GM04504 (cell line): ENCODE measurements at places on chromosomes 2 and 18.
A peak's percentile ranks its signal among the peaks of the same experiment; 100 is the strongest.

- peak; percentile 51 for DNase-seq
Measured at GRCh38 chr18:59996370-59996966, 96.7 kb downstream of the PMAIP1 start.

DNA sequence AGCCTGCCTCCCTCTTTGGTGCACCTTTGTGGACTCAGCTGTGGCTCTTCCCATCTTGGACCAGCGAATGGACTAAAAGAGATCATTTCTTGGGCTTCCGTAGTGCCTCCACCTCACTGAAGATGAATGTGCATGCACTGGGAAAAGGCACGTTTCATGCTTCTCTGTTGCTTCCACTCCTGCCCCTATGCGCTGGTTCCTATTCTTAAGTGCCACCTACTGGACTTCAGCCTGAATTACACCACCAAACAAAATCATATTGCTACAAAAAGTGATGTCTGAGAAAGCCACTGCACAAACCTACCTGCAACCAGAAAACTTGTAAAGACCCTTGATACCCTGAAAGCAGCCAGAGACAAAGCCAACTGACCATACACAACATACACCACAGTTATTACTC lies 695.6 kb downstream of the TSN start:
- DNase-seq, result peak; percentile 2

GRCh38 chr2:176516051-176516602 lies 246.9 kb downstream of the MTX2 start:
- no peak for DNase-seq

DNA sequence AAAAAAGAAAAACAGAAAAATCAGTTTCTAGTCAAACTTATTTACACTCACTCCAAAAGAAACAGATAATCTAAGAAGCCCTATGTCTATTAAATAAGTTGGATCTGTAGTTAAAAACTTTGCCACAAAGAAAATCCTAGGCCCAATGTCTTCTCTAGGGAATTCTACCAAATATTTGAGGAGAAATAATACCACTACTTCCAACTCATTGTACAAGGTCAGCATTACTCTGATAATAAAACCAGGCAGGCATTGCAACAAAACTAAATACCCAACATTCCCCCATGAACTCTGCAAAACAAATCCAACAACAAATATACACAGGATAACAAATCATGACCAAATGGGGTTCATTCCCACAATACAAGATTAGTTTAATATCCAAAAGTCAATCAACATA lies 73.8 kb upstream of the ST8SIA5 start:
- DNase-seq, result no peak

DNA sequence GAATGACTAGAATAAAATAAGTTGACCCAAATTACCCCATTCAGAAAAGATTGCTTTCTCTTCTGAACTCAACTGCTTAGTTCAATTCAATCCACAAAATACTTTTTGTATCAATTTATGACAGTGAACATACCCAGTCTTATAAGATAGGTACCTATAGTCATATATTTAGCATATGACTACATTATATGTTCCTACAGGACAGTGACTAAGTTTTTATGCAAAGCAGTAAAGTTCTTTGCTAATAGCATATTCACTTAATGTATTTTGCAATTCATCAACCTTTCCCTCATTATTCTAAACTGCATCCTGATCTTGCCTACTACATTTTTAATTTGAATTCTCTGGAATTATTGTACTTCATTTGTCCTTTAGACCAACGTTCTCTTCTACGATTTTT lies 30.3 kb upstream of the C2orf15 start:
- DNase-seq, result no peak

GRCh38 chr18:901761-902160 lies 2.9 kb upstream of the ADCYAP1 start:
- no peak for DNase-seq

DNA sequence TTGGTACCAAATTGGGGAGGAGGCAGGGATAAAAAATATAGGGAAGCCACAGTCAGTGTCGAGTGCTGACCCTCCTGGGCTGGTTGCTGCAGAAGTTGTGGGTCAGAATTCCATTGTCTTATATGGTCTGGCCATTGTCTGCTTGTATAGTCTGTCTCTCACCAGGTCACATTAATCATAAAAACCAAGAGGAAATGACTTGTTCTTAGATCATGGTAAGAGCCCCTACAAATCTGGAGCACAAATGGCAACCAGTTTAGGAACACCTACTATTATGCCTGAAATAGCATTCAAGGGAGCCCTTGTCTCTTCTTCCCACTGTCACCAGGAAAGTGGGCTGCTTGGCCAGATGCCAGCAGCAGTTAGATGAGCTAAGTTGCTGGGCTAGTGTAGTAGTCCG lies 119.7 kb upstream of the RMP24 start:
- no peak for DNase-seq

- no peak for DNase-seq
Measured at GRCh38 chr2:143954186-143954585, 565.7 kb downstream of the ZEB2 start.

DNA sequence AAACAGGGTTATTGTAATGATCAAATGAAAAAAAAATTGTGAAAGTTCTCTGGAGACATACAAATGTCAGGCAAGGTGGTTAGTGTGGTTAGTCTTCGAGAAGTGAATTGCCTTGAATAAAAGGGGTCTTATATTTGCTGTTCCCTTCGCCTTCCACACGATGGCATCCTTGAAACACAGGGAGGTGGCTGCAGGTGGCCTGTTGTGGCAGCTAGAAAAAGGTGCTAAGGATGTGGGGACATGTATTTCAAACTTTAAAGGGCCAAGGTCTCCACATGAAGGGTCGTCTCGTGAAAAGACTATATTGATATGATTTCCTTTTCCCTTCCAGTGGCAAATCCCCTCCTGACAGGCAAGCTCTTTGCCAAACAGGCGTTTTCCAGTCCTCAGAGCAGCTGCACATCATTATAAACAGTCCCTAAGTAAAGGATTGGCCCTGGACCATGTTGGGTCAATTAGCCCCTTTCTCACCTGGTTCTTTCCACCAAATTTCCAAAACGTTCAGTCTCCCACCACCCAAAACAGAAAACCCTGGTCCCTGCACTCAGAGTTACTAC lies 68.5 kb downstream of the COPS8 start:
- DNase-seq, result peak; percentile 52

GRCh38 chr18:25019931-25020330 lies 332.0 kb downstream of the ZNF521 start:
- no peak for DNase-seq

DNA sequence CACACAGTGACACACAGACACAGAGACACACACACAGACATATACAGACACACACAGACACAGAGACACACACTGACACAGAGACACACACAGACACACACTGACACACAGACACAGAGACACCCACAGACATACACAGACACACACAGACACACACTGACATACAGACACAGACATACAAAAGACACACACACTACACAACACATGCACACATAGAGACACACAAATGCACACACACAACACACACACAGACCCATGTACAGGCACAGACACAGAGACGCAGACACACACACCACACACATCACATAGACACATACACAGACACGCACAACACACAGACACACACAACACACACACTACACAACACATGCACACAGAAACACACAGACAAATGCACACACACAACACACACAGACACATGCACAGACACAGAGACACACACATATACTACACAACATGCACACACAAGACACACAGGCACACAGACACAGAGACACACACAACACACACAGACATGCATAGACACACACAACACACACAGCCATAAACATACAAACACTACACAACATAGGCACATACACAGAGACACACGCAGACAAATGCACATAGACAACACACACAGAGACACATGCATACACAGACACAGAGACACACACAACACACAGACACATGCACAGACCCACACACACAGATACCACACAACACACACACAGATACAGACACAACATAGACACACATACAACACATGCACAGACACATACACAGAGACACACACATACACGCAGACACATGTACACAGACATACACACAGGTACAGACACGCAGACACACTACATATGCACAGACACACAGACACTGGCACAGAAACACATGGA lies 120.5 kb downstream of the BCL2 start:
- DNase-seq, result no peak

GRCh38 chr18:5546660-5547059 lies 2.9 kb upstream of the EPB41L3 start:
- DNase-seq, result no peak

DNA sequence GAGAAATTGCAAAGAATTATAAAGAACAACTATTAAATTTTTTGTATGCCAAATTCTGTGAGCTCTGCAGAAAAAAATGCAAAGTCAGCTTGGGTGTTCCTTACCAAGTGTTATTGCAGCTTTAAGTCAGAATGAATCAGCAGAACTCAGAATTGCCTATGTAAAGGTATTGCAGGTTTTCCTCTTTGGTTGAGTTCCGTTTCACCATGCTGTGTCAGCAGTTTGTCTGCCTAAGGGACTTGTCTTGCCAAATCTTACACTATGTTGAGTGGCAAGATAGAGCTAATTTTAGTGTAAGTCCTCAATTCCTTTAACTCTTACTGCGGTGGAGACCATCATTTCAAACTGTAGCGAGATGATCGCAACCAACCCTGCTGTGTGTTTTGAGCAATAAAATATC lies 38.8 kb downstream of the ADAM23 start:
- DNase-seq, result no peak

DNA sequence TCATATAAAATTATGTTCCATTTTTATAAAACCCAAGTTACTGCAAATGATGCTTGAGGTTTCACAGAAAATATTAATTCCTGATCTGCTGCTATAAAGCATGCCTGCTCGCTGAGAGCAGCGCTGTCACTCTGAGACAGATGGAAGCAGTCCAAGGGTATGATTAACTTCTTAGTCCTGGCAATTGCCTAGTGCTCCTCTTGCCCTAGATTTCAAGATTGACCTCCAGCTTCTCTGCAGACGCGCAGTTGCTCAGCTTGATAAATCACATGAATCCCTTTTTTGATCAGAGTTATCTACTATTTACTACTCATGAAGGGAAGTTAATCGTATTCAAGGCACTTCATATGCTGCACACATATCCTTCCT lies 154.6 kb upstream of the REV1 start:
- no peak for DNase-seq

- no peak for DNase-seq
Measured at GRCh38 chr2:239266779-239267287, 134.0 kb downstream of the HDAC4 start.

DNA sequence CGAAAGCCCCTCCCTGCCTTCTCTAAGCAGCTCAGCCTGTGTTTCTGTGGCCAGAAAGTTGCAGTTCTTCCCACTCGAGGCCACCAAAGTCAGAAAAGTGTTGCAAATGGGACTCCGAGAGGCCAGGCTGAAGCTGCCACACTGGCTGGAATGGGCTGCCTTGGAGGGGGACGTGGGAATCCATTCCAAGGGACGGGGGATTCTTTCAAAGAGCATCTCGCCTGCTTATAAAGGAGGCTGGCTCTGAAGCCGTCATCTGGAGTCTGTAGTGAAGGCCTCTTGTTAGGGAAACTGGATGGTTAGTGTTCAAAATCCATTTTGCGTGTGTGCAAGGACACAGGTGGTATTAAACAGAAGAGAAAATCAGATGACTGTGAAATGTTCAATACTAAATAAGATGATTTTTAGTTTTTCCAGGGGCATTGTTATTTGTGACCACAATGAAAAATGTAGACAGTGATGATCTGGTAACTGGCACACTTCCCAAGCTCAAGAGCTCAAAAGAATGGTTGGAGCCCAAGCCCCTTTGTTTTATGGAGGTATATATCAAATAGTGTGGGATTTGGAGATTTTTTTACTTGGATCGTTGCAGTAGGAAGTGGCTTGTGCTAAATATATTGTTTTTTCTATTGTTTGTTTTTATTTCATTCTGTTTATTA lies 782 bp downstream of the FAM228B start:
- no peak for DNase-seq

- DNase-seq, result peak; percentile 18
Measured at GRCh38 chr18:72762515-72763122, 105.2 kb downstream of the NETO1 start.

- DNase-seq, result no peak
Measured at GRCh38 chr2:187986390-187987105, 305.1 kb upstream of the GULP1 start.

DNA sequence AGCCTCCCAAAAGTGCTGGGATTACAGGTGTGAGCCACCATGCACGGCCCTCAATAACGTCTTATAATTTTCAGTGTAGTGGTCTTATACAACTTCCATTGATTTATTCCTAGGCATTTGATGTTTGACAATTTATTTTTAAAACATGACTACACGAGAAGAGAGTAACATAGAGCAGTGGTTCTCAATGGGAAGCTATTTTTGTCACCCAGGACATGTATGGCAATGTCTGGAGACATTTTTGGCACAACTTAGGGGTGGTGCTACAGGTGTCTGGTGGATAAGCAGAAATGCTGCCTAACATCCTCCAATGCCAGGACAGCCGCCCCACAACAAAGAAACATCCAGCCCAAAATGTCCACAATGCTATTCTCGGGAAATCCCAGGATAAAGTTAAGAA lies 12.7 kb upstream of the ANXA4 start:
- DNase-seq, result no peak

DNA sequence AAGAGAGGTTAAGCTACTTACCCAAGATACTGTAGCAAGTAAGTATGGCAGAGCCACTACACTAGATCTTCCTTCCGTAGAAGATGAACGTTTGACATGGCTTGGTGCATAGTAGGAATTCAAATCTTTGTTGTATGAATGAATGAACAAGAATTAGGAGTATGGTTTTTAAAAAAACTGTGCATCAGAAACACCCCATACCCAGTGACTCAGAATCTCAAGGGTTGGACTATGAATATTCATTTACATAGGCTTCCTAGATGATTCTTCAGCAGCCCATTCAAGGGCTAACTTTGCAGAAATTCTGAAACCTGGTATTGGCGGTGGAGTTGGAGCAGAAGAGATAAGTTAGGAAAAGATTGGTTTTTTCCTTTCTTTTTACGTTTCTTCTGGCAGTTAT lies 5.4 kb downstream of the ACTR3 start:
- no peak for DNase-seq

DNA sequence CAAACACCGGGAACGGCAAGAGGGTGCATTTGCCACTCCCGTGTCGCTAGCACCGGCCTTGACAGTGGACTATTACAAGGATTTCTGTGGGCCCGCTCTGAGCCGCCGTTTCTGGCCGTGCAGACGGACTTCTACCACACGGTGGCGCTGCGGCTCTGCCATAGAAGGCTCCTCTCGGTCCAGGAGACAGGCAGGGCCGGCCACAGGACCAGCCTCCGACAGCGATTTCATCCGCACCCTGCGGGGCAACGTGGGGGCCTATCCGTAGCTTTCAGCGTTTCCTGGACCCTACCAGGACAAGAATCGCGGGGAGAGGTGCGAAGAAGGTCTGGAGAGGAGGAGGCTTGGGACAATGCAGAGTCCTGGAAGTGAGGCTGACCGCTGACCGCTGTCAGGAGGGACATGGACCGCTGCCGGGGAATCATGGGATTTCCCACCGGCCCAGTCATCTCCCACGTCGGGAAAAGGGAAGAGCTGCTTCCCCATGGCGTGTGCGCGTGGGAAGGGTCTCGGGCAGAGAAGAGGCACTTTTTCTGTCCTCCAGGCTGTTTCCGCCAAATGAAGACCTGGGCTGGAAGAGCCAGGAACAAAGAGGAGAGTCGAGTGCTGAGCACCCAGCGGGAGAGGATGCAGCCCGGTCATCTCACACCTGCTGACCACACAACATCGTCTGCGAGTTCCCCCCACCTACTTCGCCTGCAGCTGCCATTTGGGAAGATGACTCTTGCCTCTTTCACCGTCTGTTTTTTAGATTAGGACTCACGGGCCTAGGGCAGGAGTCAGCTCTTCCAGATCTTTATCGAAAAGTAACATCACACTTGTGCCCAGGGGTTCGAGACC lies 35.5 kb upstream of the HAAO start:
- DNase-seq, result peak; percentile 60

- DNase-seq, result no peak
Measured at GRCh38 chr18:66211749-66212148, 392.1 kb downstream of the CDH19 start.

GRCh38 chr2:181861379-181861778 lies 30.2 kb upstream of the ITPRID2 start:
- DNase-seq, result no peak
